ENCODE measurements at places on chromosomes 2 and 18.

DNA sequence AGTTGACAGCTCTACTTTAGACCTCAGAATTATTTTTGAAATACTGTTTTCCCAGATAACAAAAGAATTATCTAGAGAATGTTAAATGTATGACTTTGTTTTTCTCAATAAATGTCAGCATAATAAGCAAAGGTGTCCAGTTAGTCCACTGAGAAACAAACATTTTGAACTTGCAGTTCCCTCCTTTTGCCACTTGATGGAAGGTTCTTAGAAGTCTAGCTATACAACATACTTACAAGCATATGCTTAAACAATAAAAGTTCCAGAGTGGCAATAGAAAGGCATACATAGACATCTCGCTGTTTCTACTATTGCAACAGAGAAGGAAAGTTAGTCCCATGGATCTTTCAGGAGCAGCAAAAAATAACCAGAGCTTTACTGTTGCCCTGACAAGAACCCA, 11.8 kb downstream of the NDUFA10 start:
- DNase-seq = no peak

GRCh38 chr2:55049043-55049820, 1.0 kb downstream of the RTN4 start:
- peak; percentile 81 for DNase-seq

DNA sequence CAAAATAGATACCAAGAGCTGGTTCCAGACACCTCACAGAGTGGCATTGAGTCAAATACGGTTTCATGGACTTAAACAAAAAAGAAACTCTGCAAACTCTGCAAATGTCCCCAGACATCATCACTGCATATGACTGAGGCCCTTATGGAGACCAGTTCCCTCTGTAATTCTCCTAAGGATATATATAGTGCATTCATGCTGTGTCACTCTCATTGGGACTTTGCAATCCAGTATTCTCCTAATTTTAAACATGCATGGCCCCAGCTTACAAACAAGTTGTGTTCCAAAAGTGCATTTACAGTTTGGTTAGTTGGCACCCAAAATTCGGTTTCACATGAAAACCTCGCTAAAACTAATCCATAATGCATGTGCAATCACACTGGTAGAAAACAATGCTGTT, 18.6 kb upstream of the INO80C start:
- DNase-seq = no peak

DNA sequence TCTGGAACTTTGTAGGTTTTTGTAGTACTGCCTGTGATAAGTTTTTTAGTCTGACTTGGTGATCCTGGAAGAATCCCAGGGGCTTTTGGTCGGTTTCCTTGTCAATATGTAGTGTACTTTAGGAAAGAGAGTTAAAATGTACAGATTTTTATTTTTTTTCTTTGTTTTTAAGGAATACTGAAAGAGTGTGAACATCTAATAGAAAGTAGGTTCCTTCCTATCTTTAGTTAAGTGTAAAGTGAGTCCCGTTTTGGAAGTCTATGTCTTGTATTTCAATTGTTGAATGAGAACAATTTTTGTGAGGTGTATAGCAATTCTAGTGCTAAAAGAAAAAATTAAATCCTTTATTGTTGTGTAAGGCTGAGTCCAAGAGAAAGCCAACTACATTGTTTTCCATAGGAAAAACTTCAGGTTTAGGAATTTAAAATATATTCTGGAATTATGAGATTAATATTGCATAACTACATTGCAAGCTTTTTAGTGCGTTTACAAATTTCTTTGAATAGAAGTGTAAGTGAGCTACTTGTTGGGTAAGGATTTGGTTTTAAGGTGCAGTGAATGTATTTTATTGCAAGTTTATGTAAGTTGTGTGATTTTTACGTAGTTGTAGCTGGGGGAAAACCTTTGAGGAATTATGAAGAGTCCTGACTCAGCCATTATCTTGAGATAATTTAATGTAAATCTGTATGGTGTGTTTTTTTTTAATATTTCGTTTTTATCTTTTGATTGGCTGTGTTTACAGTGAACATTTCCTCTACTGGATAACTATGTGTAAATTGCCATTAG, 1.7 kb downstream of the VAPA start:
- DNase-seq = no peak

GRCh38 chr2:215358312-215358845, 46.5 kb downstream of the ATIC start:
- DNase-seq = no peak

DNA sequence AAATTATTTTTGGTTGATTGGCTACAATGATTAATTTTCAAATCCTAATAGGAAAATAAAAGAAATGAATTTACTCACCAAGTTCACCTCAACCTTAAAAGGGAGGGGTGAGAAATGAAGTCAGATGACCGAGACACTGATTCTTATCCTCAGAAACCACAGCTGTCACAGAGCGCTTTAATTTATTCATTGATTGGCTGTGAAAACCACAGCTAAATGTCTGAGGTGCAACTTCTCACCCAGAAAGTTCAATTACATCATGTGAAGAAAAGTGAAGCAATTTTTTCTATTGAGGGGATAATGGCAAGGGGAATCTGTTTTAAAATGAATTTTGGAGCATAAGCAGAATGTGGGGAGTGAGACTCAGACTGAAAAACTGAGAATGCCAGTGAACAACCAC, 128.4 kb downstream of the RNF152 start:
- DNase-seq = peak; percentile 61

GRCh38 chr18:26252411-26252810, 26.2 kb downstream of the TAF4B start:
- DNase-seq = no peak

DNA sequence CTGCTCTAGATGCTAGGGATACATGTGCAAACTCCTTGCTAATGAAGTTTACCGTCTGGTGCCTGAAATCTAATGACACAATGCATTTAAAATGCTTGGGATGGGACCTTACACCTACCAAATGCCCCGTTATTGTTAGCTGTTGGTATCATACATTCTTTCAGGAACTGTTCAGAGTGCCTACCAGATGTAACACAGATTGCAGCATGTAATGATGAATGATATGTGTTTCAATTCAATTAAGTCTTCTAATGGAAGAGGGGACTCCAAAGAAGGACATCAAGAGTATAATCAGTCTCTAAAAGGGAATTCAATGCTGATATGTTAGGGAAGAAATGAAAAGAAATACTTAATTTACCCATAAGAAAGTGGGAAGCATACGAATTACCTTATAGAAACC, 3.2 kb downstream of the LYPD6 start:
- no peak for DNase-seq

- peak; percentile 53 for DNase-seq
These were observed 496.9 kb upstream of the HNMT start for GRCh38 chr2:137467246-137467862.

DNA sequence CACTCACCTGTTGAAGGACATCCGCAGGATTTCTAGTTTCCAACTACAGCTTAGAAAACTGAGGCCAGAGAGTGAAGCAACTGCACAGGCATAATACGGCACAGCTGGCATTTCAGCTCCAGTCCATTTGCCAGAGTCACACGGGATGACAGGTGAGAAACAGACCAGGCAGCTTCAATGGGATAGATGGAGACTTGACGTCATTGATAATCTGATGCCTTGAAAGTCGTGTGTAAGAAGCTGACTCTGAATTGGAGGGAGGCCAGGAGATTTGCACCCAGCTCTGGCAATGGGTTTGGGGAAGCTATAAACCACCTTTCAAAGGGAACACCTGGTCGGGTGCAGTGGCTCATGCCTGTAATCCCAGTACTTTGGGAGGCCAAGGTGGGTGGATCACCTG, 12.4 kb upstream of the DNMT3A start:
- no peak for DNase-seq

- DNase-seq = peak; percentile 71
These were observed 72.1 kb downstream of the NPAS2 start for GRCh38 chr2:100891906-100892642.

GRCh38 chr2:172416447-172417058, 10.8 kb upstream of the ITGA6 start:
- DNase-seq = no peak
